ENCODE measurements at places on chromosomes 6 and 20. TPM values are rescaled to one million over a fixed set of nuclear protein-coding genes. Genes with fewer than 3 reads are reported as not detected.

The EDN3 gene
- total RNA-seq, result 0.78 TPM

GRCh38 chr20:63651942-63652191, 1.4 kb downstream of the STMN3 start:
- H3K36me3 ChIP-seq, result no peaks in the 10 kb centered on the region
- H3K4me1 ChIP-seq, result peaks cover 35% of the 10 kb centered on the region
- no peak overlapping the region for H3K4me3 ChIP-seq
- no peaks in the 10 kb centered on the region for H3K27me3 ChIP-seq
- peak overlapping the region; percentile 24 for H3K27ac ChIP-seq

The PPP1R3G gene
- total RNA-seq, result not detected

GRCh38 chr6:127107916-127108315, 10.6 kb upstream of the RSPO3 start:
- no peaks in the 10 kb centered on the region for H3K27me3 ChIP-seq
- H3K4me3 ChIP-seq, result no peak overlapping the region
- no peak overlapping the region for H3K27ac ChIP-seq
- H3K36me3 ChIP-seq, result no peaks in the 10 kb centered on the region

GRCh38 chr6:11364971-11365397, 132.5 kb upstream of the NEDD9 start:
- DNase-seq, result no peak
- no peak overlapping the region for H3K27ac ChIP-seq
- H3K4me1 ChIP-seq, result peaks cover 65% of the 10 kb centered on the region
- peaks cover 3% of the 10 kb centered on the region for H3K36me3 ChIP-seq
